ENCODE measurements at places on chromosomes 3 and 15.
A peak's percentile ranks its signal among the peaks of the same experiment; 100 is the strongest.

GRCh38 chr3:116386168-116386567 lies 59.1 kb downstream of the LSAMP start:
- no peak for DNase-seq

DNA sequence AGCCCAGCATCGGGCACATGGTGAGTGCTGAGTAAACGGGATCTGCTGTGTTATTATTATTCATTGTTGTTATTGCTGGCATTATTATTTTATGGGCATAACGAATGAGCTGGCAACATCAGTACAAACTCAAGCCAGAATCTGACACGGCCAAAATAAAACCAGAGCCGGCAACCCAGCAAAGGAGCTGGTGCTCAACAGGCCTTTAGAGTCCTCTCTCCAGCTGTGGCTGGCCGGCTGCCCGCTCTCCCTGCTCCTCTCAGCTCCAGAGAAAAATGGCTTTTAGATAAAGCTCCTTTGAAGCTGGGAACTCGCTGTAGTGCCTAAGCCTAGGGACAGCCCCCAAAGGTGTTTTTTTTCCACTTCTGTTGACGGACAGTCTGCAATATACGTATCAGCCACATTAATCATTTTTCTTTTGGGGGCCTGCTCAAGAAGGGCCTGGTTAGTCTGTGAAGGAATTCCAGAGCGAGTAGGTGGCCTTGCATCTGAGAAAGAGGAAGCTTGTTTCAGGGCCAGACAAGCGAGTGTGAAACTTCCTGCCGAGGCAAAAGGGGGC lies 193.9 kb upstream of the UBE2E1 start:
- DNase-seq: peak; percentile 27

DNA sequence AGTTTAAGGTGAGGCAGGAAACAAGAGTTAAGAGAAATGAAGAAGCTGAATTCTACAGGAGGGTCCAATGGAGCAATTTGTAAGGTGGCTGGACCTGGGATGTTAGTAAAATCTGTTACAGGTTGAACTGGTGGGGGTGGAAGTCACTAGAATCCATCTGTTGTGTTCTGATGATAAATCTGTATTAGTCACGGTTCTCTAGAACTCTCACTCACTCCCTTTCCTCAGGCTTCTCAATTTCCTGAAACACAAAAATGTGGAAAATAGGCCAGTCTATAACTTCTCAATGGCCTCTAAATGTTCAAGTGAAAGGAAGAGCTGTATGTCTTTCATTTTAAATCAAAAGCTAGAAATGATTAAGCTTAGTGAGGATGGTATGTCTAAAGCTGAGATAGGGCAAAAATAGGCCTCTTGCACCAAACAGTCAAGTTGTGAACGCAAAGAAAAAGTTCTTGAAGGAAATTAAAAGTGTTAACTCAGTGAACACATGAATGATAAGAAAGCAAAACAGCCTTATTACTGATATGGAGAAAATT lies 180.2 kb upstream of the CBLB start:
- DNase-seq: no peak

DNA sequence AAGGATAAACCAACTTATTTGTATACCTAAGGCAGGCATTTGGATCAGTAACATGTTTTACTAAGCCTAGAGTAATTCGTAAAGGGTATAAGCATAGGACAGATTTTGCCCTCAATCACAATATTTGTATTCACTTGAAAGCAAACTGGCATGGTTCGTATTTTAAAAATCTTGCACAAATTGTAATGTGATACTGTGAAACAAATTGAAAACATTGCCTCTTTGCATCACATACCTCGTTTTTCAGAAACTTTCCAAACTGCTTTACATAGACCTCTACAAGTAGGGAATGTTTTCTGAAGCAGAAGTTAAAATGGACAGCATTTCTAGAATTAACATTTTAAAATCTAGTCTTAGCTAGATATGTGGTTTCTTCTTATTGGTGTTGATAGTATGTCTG lies 11.6 kb downstream of the KBTBD8 start:
- no peak for DNase-seq

- no peak for DNase-seq
Observed at GRCh38 chr3:42511201-42511600, 8.8 kb downstream of the VIPR1 start.

DNA sequence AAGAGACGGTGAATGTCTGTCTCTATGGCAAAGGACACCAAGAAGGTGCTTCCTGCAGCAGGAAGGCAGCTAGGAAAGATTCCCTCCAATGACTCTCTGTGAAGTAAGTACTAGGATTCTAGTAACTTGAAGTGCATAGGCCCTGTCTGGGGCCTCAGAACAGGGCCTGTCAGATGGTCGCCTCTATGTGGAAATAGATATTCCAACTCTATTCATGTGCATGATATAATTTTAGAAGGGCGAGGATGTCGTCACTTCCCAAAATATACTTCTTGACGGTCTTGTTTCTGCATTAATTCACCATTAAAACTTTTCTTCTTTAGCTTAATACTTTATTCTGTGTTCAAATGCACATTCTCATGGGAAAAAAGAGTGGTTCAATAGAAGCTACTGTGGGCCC lies 167.0 kb downstream of the TLE3 start:
- DNase-seq: no peak

- no peak for DNase-seq
Observed at GRCh38 chr3:62154457-62155148, 218.7 kb downstream of the FEZF2 start.

DNA sequence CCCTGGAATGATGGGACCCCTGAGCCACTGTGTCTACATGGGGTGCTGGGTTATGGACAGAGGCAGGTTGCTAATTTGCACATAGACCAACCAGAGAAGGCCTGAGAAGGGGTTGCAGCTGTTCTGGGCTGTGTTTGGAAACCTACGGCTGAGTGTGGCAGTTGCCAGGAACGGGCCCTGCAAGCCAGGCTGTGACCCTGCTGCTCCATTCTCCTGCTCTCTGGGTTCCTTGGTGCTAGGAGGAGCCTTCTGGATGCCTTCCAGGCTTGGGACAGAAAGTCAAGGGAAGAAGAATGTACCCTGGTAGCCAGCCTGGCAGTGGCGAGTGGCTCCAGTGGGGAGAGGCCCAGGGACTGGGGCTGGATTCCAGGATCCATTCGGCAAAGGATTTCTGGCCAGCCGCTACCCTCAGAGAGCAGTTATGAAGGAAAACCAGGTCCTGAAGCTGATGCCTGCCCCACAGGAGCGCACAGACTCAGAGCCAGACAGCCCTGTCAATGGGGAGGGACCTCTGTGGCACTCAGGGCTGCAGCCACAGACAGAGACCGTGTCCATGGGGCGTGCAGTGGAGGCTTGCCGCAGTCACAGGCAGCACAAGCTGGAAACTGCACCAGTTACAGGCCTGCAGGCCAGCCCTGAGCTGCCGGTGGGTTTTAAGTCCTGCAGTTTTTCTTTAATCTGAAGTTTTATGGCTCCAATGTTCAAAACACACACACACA lies 55.1 kb upstream of the ACAD9 start:
- DNase-seq: no peak

DNA sequence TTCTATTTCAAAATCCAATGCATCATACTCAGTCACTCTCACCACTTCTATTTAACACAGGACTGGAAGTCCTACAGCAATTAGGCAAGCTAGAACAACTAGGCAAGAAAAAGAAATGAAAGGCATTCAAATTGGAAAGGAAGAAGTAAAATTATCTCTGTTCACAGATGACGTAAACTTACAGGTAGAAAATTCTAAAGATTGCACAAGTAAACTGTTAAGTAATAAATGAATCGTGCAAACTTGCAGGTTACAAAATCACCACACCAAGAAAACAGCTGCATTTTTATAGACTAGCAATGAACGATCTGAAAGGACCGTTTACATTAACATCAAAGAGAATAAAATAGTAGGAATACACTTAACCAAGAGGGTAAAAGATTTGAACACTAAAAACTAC lies 36.2 kb downstream of the CHST2 start:
- DNase-seq: no peak

- DNase-seq: no peak
Observed at GRCh38 chr15:100097342-100098127, 244.2 kb downstream of the ADAMTS17 start.

GRCh38 chr15:40436116-40436891 lies 4.4 kb upstream of the BAHD1 start:
- DNase-seq: no peak

GRCh38 chr15:68599560-68600071 lies 20.8 kb downstream of the CORO2B start:
- DNase-seq: peak; percentile 53

DNA sequence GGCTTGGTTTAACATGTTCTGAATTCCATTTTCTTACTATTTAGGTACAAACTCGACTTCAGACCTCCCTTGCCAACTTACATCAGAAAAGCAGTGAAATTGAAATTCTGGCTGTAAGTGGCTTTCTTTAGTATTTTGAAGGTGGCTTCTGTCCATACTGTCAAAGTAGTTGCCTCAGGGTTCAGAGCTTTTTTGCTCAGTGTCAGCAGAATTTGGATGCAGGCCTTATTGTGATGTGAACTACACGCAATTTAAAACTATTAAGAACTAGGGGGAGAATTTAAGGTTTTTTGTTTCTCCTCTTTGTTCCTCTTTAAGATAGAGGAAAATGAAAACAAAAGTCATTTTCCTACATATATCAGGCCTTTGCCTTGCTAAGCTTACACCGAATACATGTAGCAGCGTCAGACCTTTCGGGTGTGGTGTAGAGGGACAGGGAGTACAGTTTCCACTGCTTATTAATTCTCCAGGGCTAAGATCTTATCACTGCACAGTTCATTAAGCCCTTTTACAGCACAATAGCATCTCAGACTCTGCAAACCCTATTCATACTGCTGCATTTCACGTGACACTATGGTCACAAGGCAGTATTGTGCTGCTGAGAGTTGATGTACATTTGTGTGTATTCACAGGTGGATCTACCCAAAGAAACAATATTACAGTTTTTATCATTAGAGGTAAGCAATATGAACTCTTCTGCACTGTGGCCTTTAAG lies 6.7 kb downstream of the SRP14 start:
- DNase-seq: no peak

DNA sequence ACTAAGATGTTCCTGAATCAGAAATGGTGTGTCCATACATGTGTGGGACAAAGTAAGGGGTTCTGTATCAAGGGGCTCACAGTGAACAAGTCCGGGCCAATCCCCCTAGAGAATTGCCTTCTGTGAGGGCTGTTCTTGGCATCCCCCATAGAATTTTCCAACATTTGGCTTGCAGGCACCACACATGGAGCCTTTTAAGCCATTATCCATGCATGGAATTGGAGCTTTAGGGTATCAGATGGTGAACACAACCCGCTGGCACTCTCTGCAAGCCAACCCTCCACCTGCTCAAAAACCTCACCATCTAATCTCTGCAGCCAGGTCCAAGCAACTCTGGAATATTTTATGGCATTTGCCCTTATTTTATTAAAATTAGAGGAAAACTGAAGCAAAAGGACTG lies 278.7 kb downstream of the ERC2 start:
- no peak for DNase-seq

DNA sequence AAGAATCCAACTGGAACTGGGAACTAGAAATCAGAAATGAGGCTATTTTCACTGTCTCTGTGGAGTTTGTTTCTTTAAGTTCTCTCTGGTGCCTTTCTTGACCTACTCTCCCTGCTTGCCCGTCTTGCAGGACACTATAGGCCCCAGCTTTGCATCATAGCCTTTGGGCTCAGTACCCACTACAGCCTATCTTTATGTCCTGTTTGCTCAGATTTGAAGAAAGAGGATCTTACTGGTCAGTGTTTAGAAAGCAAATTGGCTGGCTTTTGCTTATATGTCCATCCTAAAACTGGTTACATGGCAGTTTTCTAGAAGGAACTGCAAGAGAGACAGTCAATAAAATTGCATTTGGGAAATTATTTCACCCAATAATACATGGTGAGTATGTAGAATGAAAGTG lies 231.8 kb upstream of the TBL1XR1 start:
- DNase-seq: no peak

DNA sequence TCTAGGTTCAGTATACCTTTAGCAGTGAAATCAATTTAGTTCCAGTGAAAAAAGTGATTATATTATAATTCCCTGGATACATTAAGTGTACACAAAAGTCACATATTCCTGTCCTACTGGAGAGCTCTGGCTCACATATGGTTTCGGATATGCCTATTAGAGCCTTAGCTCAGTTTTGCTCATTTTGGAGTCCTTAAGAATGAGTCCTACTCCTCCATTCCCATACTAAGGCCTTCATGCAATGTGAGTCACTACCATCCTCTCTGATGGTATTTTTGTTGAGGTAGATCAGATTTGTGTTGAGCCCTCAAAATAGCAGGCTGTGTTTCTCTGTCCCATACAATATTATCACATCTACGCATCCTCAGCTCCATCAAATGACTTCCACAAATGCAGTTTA lies 294.2 kb upstream of the COL8A1 start:
- DNase-seq: no peak

- no peak for DNase-seq
Observed at GRCh38 chr3:147538034-147538433, 128.9 kb downstream of the ZIC1 start.

- no peak for DNase-seq
Observed at GRCh38 chr3:188854772-188855149, 317.0 kb upstream of the TPRG1 start.

GRCh38 chr3:47578119-47578632 lies 489 bp downstream of the CSPG5 start:
- DNase-seq: no peak

DNA sequence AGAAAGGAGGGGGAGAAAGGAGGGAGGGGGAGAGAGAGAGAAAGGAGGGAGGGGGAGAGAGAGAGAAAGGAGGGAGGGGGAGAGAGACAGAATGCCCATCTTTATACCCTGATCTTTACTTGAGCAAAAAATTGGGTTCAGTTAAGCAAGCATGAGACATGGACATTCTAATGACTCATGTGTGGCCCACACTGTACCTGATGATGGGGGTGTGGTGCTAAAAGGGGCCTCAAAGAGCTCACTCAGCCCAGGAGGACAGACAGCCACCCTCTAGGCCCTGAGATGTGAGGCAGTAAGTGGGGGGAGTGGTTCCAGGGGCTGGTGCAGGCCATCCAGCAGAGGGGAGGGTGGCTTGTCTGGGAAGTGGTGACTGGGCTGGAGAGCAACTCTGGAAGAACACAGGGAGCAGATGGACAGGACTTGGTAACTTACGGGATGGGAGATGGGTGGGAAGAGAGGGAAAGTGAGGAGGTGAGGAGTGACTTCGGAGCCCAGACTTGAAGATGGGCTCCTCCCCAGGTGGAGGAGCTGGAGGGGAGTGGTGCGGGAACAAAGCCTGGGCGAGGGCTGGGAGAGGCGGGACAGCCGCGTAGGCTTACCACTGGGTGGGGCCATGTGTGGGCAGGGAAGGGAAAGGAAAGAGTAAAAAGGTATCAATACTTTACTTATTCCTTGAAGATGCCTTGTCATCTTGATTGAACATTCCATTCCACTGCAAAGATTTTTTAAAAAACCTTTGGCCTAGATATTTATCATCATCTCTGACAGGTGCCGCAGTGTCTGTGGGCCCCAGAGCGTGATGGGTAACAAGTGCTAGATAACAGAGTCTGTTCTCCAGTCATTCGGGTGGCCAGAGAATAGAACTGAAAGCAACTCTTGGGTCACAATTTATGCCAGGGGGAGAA lies 32.3 kb downstream of the TSPAN3 start:
- no peak for DNase-seq

DNA sequence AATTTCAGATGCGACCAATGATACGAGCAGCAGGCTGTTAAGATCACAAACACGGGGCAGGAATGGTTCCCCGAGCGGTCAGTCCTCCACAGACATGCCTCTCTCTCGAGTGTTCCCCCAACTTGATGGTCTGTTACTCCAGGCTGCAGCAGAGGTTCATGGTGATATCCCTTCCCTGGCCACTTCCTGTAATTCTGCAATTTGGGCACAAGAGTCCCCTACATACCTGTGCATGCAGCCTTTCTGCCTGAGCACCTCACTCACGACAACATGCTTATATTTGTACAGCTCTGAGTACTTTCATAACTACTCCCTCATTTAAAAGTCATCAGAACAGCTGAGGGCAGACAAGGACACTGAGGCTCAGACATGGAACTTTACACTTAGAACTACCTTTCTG lies 408.1 kb upstream of the NR2F2 start:
- no peak for DNase-seq
